Stimulated activated CD8-positive, alpha-beta memory T cell treated with anti-CD3 and anti-CD28 coated beads, Interleukin-2, amount 100 ng/mL, for 48 hours (primary cell): ENCODE measurements at places on chromosomes 7 and 10.

DNA sequence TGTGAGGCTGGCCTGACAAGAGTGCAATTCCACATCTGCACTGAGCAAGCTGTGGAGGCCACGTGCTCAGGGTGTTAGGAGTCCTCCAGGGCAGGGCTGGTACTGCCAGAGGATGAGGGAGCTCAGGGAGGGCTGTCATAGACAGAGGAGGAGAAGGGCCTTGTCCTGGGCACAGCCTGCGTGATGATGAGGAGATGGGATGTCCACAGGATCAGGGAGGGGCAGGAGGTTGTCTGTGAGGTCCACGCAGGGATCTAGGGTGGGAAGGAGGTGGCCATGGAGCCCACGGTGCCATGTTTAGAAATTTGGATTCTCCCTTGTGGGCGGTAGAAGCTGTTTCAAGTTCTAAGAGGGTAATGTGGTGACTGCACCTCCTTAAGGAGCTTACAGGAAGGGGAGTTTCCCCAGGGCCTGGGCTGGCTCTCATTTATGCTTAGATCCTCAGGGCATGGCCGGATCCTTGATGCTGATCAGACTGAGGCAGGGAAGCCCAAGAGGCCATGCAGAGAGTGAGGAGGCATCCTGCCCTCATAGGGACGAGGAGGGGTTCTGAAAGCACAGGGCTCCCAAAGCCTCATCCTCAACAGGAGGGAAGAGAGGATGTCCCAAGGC lies 30.3 kb downstream of the CHAT start:
- DNase-seq = no peak

- DNase-seq = no peak
These were observed 18.1 kb upstream of the UBE2H start for GRCh38 chr7:129970816-129971215.

DNA sequence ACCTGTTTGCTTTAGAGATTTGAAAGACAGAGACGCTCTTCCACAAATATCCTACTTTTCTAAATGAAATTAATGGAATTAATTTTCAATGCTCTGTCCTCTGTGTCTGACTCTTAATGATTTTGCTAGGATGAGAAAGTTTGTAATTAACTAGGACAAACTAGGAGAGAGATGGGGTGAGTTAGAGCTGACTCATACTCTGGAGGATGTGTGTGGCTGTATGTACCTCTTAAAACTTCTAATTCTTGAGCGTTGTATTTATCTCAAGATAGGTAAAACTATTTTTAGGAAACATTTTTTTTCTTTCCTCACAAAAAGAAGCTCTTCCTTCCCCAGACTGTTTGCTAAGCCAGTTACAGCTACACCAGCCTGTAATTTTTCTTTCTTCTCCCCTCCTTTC lies 178.8 kb upstream of the ANKRD30A start:
- no peak for DNase-seq

DNA sequence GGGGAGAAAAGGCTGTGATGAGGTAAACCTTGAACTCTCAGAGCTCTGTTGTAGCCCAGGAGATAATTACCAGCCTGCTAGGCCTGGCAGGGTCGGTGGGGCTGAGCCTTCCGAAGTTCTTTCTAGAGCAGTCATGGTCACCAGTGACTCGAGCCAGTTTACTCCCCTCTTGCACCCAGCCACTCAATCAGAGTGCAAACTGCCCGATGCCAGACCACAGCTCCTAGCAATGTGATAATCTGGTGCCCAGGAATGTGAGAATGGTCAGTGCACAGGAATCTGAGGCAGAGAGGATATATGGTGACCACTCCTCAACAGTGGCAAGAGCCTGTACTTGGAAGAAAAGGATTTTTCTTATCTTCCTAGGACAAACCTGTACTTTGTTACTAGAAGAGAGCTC lies 46.4 kb upstream of the KMT2E start:
- DNase-seq = no peak

GRCh38 chr7:75656740-75657139 lies 82.0 kb downstream of the HIP1 start:
- no peak for DNase-seq

GRCh38 chr7:55970561-55970960 lies 6.2 kb downstream of the NIPSNAP2 start:
- DNase-seq = no peak

- no peak for DNase-seq
These were observed 25.6 kb downstream of the CCDC3 start for GRCh38 chr10:12975906-12976305.

- DNase-seq = no peak
These were observed 272.6 kb downstream of the SDHAF3 start for GRCh38 chr7:97390052-97390451.

- no peak for DNase-seq
These were observed 3.6 kb downstream of the INMT start for GRCh38 chr7:30755384-30756154.

DNA sequence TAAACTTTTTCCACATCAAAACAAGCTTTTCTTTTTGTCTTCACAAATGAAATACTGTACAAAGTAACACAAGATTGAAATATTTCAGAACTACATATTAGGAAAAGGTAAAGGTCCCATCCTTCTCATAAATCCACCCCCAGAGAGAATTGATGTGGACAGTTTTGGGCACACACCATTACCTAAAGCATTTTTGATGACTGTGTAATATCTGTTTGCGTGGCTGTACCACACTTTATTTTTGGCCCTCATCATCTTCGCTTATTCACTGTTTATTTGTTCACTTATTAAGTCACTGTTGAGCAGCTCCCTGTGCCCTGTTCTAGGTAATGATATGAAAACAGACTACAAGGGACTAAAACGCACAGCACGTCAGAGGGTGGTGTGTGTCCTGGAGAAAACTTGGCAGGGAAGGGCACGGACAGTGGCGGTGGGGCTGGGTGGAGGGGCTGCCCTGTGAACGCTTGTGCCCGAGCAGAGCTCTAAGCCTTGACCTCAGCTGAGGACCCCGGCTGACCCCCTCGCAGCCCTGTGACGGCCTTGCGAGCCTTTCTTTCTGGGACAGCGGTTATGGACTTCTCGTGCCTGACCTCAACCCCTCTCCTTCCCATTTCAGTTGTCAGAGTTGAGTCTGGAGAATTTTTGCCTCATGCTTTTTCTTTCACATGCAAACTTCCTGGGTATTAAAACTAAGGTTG lies 241.3 kb downstream of the EMX2 start:
- no peak for DNase-seq

DNA sequence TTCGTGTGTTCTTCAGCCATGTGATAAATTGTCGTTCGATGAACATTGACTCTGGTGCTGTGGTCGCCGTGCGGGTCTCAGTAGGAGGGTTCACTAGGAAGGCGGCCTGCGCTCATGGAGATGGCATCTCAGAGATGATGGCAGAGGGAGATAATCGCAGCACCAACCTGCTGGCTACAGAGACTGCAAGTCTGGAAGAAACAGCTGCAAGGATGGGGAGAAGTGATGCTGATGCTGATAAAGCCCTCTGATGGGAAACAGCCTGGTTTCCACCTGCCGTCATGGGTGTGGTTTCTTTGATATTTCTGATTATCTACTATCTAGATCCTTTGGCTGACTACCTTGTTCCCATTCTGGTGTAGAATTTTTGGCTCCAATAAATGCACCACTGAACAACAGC lies 130.5 kb upstream of the ANKRD30A start:
- no peak for DNase-seq

DNA sequence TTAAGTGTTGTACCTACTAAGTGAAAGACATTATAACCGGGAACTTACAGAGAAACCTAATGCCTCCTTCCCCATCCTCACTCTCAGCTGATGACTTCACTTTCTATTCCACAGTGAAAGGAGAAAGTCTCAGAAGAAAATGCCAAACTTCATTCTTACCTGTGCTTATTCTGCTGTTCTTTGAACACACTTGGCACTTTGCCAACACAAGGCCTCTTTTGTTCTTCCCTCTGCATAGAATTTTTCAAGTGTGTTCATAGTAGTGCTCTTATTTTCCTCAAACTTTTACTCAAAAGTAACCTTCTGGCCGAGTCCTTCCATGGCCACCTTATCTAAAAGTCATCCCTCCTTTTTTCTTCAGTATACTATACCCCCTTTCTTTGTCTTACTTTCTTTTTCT lies 59.4 kb upstream of the ETV1 start:
- no peak for DNase-seq

- no peak for DNase-seq
These were observed 421.9 kb upstream of the GALNT17 start for GRCh38 chr7:70710011-70710480.

GRCh38 chr10:127919418-127920271 lies 12.7 kb downstream of the PTPRE start:
- DNase-seq = no peak

- DNase-seq = no peak
These were observed 178.4 kb downstream of the NSUN6 start for GRCh38 chr10:18472977-18473376.

- no peak for DNase-seq
These were observed 13.7 kb downstream of the PRPS1L1 start for GRCh38 chr7:18013936-18014335.

DNA sequence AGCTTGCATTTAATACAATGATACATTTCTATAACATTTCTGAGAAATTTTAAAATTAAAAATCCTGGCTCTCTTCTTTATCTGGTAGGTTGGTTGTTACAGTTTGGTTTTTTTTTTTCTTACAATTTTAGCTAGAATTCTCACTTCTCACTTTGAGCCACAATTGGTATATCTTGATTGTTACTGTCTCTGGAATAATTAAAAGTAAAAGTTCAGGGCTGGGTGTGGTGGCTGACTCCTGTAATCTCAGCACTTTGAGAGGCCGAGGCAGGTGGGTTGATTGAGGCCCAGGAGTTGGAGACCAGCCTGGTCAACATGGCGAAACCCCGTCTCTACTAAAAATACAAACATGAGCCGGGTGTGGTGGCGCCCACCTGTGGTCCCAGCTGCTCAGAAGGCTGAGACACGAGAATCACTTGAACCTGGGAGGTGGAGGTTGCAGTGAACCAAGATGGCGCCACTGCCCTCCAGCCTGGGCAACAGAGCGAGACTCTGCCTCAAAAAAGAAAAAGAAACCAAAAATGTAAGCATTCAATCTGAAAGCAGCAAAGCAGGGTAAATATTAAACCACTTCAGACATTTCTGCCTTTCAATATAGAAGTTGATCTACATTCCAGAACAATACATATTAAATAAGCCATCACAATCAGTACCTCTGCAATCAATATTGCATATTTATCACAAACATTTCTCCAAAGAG lies 88.6 kb upstream of the PFKP start:
- DNase-seq = no peak

GRCh38 chr7:15905251-15906040 lies 219.0 kb upstream of the MEOX2 start:
- DNase-seq = no peak

DNA sequence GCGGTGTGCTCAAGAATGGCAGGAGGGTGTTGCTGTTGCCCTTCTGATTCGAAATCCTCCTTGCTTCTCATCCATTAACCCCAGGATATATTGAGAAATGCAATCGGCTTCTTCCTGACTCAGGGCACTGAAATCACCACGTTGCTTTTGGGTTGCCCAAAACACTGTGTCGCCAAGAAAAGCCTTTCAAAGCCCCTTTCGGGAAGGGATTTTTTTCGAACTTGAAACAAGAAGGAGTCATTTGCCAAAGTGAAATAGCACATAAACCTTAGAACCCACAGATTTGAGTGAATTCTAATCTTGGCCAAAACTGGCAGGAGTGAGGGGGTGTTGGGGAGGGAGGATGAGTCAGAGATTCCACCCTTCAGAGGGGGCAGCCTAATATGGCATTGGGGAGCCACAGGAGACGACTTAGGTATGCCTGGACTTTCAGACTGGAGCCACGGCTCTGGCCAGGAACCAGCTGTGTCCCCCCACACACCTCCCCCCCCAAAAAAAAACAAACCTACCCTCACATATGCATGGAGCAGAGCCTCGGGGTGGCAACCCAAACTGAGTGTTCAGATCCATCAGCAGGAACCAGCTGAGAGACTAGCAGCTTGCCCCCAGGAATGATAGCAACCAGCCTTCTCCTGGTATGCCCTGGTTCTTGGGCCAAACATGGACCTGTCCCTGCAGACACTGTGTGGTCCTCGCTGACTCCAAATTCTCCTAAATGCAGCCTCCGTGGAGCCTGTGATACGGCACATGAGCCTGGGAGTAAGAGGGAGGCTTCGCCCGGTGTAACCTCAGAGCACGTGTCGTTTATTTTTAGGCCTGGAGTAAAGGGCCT lies 138.4 kb downstream of the FGFR2 start:
- DNase-seq = no peak

DNA sequence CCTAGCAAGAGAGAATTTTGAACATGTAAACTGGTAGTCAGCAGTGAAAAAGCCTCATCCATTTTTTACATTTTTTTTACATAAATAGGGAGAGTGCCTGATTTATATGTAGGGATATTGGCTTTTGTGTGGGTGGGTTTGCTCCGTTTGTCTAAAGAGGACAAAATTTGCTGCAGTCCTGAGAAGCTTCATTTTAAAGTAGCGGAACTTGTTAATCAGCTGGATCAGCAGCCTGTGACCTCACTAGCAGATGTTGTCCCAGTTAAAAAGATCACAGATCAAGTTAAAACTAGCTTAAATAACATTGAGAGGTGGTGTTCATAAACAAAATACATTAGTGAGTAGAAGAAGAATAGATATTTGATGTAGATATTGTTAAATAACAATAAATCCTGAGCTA lies 2.6 kb downstream of the ATRNL1 start:
- no peak for DNase-seq

GRCh38 chr7:138891446-138891810 lies 89.8 kb downstream of the KIAA1549 start:
- DNase-seq = no peak

GRCh38 chr10:124061030-124061429 lies 32.4 kb downstream of the CHST15 start:
- DNase-seq = no peak

- DNase-seq = no peak
These were observed 1.0 kb downstream of the PRR15 start for GRCh38 chr7:29564496-29565223.

- DNase-seq = no peak
These were observed 6.4 kb upstream of the CYP3A7 start for GRCh38 chr7:99741441-99741795.

DNA sequence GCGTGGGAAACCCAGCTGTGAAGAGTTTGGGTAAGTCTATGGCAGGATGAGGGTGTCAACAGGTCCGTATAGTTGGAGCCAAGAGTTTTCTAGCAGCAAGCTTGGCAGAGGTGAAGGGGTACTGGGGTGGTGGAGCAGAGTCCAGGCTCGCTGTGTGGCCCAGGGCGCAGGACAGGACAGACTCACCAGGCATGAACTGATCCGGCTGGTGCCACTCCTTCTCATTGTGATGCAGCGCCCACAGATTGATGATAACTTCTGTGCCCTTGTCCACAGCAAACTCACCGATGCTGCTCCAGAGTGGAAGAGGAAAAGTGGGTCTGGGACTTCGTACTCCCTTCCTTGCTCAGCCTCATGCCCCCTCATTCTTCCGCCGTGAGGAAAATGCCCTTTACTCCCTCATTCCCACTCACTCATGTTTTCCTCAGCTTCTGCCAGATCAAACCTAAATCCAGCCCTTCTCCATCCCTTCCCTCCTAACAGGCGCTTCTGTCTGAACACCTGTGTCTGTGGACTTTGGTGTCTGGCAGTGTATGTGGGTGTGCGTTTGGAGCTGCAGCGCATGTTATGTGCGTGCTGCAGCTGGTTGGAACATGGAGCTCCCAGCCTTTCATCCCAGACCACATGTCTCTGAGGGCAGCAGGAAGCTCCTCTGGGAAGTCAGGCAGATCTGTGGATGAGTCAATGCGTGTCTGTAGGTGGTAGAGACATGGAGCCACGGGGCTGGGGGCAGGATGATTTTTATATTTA lies 5.7 kb downstream of the CYP17A1 start:
- DNase-seq = no peak
